ENCODE measurements at places on chromosomes 3 and 15. TPM values are rescaled to one million over a fixed set of nuclear protein-coding genes. Genes with fewer than 3 reads are reported as not detected.

The TM6SF1 gene
- 3.8 TPM for total RNA-seq

The A4GNT gene
- 1.6 TPM for total RNA-seq

The CLEC3B gene
- total RNA-seq = 1.4 TPM

The FAM43A gene
- total RNA-seq = 2.2 TPM

The CPLX3 gene
- total RNA-seq = 0.11 TPM

The GOLGA8J gene
- total RNA-seq = not detected

The PRTG gene
- 19.5 TPM for total RNA-seq

The CMTM8 gene
- total RNA-seq = 0.60 TPM

The XYLB gene
- total RNA-seq = 8.8 TPM

The SYNPR gene
- 1.9 TPM for total RNA-seq
